Renal cortical epithelial cell (primary cell): ENCODE measurements at places on chromosomes 12 and 14.
A peak's percentile ranks its signal among the peaks of the same experiment; 100 is the strongest.

- no peak for DNase-seq
These were observed 79.5 kb downstream of the PTPRB start for GRCh38 chr12:70557583-70558191.

DNA sequence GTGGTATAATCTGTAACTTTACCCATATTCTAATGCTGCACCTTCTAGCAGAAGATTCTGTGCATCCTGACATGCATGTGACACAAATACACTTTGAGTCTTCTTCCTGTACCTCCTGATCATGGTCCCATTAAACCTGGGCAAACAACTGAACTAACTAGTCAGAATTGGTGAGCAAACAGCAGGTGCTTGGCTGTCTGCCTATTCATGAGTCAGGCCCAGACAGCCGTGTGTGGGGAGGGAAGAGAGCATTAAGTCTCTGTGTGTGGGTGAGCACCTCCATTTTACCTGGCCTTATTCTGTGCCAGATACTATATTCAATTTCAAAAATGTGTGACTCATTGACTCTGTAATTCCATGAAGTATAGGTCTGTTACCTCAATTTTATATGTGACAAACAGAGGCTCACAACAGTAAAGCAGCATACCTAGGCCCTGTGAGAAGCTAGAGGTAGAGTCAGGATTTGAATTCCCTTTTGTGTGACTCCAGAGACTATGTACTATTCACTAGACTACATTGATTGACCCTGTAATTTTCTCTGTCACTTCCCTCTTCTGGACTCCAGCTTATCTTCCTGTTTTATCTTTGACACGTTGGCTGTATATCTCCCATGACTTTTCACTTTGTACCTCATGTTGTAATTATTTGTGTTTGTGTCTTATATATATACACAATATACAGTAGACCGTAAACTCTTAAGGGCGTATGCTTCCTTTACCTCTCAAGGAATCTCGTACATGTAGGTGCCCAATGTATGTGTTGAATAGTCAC, 32.2 kb downstream of the SUSD6 start:
- peak; percentile 95 for DNase-seq

- no peak for DNase-seq
These were observed 505.2 kb downstream of the RMST start for GRCh38 chr12:97967831-97968230.

GRCh38 chr14:54637270-54638134, 70.6 kb downstream of the SAMD4A start:
- DNase-seq, result no peak

DNA sequence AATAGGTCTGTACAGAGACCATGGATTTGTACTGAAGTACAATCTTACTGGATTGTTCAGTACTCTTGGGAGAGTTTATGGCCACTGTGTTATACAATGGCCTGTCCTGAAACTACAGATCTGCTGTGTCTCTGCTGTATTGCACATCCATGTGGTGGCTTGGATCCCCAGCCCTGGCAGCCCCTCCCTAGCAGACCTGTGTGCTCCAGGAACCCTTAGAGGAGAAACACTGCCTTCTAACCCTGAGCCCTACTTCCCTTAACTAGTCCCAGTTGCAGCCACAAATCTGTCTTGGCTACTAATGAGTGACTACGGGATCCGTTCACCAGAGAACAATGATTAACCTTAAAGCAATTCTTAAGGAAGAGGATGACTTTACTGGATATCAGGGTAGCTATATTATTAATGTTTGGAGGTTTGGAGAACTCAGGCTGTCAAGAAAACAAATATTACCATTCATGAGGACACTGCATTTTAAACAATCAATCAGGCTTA, 27.7 kb downstream of the RNF34 start:
- DNase-seq, result peak; percentile 70

DNA sequence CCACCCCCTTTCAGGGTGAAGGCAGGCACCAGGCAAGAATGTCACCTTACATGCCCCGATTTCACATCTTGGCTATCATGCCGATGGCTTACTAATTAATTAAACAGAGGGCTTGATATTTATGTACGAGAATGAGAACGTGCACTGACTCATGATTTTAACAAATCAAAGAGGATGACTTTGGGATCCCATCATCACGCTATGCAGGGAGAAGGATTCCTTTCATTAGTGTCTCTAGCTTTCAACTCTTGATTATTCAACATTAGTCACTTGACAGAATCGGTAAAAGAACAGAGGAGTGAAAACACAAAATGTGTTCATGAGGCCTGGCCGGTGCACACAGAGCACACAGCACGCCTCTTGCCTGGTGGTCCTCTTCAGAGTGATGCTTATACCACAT, 80.6 kb downstream of the PRKAB1 start:
- DNase-seq, result peak; percentile 81

- no peak for DNase-seq
These were observed 2.1 kb downstream of the CATSPERB start for GRCh38 chr14:91729756-91730155.

DNA sequence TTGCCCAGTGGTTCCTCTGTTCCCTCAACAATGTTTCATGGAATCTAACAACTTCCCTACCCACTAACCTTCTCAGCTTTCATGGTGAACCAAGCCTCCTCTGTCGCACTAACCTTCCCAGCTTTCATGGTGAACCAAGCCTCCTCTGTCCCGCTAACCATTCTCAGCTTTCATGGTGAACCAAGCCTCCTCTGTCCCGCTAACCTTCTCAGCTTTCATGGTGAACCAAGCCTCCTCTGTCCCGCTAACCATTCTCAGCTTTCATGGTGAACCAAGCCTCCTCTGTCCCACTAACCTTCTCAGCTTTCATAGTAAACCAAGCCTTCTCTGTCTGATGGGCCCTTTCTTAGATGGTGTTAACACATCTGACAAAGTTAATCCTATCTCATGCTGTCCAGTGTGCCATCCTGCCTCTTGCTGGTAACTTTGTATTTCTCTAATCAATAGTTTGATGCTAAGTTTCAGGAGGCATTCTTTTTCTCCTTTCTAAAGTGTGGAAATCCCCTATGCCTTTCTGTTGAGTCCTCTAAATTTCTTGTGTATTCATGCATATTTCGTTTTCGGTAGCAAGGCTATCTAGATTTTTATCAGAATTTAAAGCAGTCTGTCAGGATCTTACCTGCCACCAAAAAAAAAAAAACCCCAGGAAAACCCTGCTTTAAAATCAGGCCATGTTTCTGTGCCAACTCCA, 26.8 kb upstream of the KCNK13 start:
- DNase-seq, result no peak

GRCh38 chr14:75840911-75841310, 140.9 kb downstream of the TGFB3 start:
- no peak for DNase-seq

DNA sequence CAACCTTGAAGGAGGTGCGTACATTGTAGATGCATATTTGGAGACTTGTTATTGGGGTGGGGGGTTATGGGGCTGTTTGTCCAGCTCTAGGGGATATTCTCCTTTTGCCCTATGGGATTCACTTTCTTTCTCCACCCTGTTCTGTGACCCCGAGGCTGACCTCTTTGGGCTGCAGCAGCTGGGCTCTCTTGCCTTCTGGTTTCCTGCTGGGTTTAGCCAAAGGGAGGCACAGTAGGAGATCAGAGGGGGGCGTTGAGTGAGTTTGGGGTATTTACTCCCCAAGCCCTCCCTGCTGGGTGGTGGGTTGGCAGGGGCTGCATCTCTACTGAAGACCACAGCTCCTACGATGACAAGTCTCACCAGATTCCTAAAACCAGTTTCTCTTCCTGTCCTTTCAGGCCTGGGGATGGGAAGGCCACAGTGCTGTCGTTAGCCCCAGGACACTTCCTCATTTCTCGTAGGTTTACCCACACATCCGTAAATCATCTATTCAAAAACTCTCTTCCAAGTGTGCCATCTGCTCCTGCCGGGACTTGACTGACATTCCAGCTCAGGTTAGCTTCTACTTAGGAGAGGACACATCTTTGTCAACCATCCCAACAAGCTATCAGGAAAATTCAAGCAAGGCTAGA, 127.1 kb downstream of the TMEM30B start:
- DNase-seq, result no peak

GRCh38 chr12:93080994-93081809, 152.1 kb upstream of the EEA1 start:
- peak; percentile 64 for DNase-seq

GRCh38 chr14:72104011-72104613, 171.9 kb downstream of the RGS6 start:
- no peak for DNase-seq

DNA sequence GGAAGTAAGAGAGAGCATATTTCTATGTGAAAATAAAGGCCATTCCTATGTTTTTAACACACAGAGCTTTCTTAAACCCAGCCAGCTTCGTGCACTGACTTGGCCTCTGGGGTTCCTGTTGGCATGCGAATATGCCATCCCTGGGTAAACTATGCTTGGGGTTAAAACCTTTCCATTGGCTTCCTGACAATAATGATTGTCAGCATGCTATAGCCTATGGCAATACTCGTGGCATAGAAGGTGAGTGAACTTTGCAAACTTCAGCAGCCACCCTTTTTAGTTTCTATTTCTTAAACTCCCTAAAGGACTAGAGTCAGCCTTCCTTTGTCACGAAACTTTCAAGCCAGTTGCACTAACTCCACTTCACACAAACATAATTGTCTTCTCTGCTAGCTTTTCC, 148.4 kb upstream of the RGS6 start:
- DNase-seq, result no peak

DNA sequence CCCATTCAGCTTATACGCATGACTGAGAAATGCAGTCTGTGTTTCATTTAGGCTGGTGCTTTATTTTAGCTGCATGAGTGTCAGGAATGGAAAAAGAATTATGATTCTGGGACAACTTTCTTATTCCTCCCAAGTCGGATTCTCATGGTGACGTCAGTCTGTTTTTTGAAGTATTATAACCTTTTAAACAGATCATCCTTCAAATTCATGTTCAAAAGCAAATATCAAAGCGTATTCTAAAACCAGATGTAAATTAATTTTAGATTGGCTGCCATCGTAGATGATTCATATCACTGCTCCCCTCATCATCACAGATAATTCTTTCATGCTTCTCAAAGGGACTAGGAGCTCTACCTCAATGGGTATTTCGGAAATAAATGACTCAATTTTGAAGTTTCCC, 15.0 kb downstream of the FNTB start:
- DNase-seq, result no peak

- peak; percentile 64 for DNase-seq
These were observed 134.4 kb downstream of the BCAT1 start for GRCh38 chr12:24814379-24815113.

DNA sequence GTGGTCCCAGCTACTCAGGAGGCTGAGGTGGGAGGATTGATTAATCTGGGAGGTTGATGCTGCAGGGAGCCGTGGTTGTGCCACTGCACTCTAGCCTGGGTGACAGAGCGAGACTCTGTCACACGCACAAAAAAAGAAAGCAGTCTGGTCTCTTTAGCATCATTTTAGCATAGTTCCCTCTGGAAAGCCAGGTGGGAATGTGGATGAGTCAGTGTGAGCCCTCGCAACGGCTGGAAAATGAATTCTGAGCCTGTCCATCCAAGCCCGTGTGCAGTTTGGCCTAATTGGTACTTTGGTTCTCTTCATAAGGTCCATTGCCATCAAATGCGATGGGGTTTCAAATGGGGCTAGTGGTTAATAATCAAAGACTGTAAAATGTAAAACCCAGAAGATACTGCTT, 2.4 kb downstream of the MYL2 start:
- DNase-seq, result no peak

- DNase-seq, result no peak
These were observed 161.0 kb downstream of the RBM19 start for GRCh38 chr12:113804961-113805600.

DNA sequence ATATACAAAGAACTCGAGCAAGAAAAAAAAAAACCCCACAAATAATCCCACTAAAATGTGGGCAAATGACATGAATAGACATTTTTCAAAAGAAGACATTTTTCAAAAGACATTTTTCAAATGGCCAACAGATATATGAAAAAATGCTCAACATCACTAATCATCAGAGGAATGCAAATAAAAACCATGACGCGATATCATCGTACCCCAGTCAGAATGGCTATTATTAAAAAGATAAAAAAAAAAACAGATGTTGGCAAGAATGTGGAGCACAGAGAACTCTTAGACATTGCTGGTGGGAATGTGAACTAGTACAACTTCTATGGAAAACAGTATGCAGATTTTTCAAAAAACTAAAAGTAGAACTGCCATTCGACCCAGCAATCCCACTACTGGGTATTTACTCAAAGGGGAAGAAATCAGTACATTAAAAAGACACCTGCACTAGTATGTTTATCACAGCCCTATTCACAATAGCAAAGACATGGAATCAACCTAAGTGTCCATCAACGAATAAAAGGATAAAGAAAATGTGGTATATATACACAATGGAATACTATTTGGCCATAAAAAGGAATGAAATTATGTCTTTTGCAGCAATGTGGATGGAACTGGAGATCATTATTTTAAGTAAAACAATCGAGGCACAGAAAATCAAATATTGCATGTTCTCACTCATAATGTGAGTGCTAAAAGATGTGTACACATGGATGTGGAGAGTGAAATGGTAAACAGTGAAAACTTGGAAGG, 16.3 kb downstream of the ZBTB39 start:
- DNase-seq, result no peak

- DNase-seq, result peak; percentile 31
These were observed 147.6 kb downstream of the PAH start for GRCh38 chr12:102769323-102769916.

- peak; percentile 36 for DNase-seq
These were observed 129.4 kb downstream of the PELI2 start for GRCh38 chr14:56247495-56248200.

- DNase-seq, result peak; percentile 80
These were observed 60.6 kb downstream of the PTPRB start for GRCh38 chr12:70576341-70577282.

GRCh38 chr14:87351007-87351406, 642.0 kb downstream of the GALC start:
- DNase-seq, result no peak

DNA sequence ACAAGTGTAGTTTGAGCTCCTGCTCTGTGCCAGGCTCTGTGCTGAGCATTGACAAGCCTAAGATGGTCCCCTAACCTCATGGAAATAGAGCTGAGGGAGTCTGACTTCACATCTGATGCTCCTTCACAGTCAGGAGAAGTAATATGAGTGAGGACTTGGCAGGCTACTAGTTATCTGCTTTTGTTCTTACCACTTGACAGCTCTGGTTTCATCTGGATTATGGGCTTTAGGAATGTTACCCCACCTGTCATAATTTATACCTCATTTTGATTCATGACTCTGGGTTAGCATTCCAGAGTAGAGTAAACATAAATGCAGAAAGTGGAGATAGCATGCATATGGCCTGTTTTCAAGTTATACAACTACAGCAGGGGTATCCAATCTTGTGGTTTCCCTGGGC, 40.5 kb downstream of the ATP6V1D start:
- no peak for DNase-seq

GRCh38 chr12:61504396-61505080, 755.7 kb upstream of the USP15 start:
- DNase-seq, result peak; percentile 19

GRCh38 chr12:85572956-85573355, 263.3 kb downstream of the RASSF9 start:
- DNase-seq, result no peak

GRCh38 chr14:104247336-104248202, 109.2 kb downstream of the KIF26A start:
- DNase-seq, result no peak

- peak; percentile 83 for DNase-seq
These were observed 7.0 kb downstream of the NIN start for GRCh38 chr14:50823762-50824636.
